ENCODE measurements at places on chromosomes 2 and 18.

DNA sequence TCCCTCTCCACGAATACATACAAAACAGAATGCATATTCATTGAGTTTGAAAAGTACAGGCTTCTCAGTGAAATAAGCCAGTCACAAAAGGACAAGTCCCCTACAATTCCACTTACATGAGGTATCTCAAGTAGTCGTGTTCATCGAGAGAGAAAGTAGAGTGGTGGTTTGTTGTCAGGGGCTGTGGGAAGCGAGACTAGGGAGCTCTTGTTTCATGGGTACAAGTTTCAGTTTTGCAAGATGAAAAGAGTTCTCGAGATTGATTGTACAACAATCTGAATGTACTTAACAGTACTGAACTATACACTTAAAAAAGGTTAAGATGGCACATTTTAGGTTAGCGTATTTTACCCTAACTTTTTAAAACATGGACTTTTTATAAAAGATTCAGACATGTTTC is 71.5 kb upstream of the TTC39C start:
- no peak for DNase-seq

- no peak for DNase-seq
Observed at GRCh38 chr2:196555726-196556125, 83.8 kb upstream of the CCDC150 start.

GRCh38 chr2:5826979-5827655 is 134.9 kb downstream of the SOX11 start:
- no peak for DNase-seq

DNA sequence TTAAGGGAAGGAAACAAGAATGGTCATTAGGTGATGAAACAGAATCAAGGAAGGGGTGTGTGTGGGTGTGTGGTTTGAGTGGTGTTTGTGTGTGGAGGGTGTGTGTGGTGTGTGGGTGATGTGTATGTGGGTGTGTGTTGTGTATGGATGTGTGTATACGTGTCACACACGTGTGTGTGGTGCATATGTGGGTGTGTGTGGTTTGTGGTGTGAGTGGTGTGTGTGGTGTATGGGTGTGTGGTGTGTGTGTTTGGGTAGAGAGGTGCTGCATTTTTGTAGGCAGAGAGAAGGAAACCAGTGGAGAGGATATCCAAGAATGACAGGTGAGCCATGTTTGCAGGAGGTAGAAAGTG is 1.1 kb upstream of the CEP192 start:
- no peak for DNase-seq

DNA sequence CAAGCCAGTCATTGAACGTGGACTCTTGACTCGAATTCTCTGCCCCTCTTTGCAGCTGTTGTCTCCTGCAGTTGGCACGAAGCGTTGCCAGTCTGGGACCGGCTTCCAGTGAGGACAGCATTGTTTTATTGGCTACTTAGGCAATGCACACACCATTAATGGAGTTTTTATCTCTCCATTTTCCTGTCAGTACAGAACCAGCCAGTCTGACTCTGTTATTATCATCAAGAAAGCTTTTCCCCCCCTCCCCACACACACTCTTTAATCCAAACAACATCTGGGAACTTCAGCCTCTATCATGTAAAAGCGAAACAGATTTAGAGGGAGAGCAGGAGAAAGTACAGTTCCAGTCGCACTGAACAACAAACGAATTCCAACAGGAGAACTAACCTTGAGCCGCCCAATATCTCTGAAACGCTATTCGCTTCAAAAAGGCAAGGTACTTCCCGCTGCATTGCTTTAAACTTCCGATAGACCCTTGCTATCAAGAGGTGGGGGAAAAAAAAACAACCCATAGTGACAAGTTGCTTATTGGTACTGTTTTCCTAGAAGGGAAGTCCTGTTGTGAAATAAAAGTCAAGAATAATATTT is 38.2 kb downstream of the ACVR1 start:
- peak; percentile 55 for DNase-seq

DNA sequence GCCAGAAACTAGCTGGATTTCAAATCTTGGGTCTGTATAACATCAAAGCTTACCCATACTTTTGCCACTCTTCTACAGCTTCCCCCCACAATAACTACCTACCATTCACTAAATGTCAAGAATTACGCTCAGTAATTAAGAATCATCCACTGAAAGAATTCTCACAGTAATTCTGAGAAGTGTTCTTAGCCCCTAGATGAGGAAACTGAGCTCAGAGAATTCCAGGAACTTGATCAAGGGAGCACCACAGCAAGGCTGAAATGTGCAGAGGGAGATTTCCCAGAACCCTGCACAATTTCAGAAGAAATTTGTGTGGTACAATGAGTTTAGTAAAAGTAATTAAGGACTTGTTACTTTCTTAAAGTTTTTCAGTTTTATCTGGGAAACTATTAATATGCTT is 194.5 kb upstream of the STK17B start:
- DNase-seq, result no peak

- DNase-seq, result no peak
Observed at GRCh38 chr2:7557376-7557775, 640.2 kb downstream of the RNF144A start.

DNA sequence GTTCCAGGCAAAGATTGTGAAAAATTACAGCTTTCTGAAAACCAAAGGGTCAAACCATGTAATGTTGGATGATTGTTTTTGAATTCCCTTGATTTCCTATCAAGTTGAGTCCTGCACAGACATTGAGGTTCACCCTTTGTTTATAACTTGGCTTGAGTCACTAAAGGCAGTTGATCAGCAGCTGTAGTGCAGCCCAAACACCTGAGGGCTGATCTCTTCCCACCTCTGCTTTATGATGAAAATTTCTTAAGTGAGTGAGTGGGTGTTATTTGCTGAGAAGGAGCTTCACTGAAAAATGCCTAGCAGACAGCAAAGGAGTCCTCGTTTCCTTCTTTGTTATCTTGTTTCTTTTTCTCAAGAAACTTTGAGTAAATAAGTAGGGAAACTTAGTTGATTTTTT is 31.9 kb upstream of the BMPR2 start:
- no peak for DNase-seq

DNA sequence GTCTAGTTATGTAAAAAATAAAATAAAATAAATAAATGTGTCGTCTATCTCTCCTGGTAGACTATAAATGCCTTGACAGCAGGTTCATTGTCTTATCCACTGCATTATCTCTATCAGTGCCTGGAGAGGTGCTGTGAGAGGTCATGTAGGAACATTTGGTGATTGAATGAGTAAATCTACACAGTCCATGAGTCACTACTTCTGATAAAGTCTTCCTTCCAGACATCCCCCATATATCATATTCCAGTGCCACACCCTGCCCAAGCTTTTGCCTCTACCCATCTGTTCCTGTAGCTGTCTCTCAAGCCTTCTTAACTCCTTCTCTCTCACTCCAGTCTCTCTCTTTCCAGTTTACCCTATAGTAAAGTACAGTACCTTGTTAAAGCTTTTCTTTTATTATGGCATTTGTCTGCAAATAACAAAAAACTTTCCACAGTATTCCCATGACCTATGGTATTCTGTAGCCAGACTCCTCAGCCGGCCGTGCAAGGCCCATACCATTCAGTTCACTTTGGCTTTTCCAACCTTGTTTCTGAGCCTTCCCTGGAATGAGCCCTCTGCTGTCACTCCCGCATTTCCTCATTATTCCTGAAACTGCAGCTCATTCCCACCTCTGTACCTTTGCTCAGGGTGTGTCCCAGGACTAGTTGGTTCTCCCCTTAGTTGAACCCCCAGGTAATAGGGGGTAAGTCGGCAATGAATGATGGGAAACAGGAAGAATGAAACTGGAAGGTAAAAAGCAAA is 37.5 kb downstream of the ANXA4 start:
- no peak for DNase-seq

DNA sequence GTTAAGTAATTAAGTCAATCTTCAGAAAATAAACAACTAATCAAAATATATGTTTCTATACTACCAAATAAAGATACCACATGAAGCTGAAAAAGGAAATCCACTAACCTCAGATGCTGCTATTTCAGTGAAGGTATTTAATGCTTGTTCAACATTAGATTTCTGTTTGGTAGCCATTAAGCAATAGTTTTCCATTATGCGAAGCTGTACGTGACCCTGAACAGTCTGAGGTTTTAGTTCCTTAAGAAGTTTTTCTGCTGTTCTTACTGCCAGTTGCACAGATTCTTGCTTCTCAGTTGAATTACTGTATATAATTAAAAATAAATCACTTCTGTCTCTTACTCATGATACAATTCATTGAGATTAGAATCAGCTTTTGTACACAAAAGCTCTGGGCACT is 65.4 kb downstream of the TTC21B start:
- DNase-seq, result no peak

GRCh38 chr2:176491172-176491904 is 222.1 kb downstream of the MTX2 start:
- DNase-seq, result no peak

GRCh38 chr2:46837704-46838103 is 77.9 kb downstream of the MCFD2 start:
- DNase-seq, result no peak

GRCh38 chr2:121539750-121540469 is 9.2 kb downstream of the RNU4ATAC start:
- DNase-seq, result no peak
